ENCODE measurements at places on chromosomes 16 and 17. TPM values are rescaled to one million over a fixed set of nuclear protein-coding genes. Genes with fewer than 3 reads are reported as not detected.

GRCh38 chr17:5843366-5844026, 226.7 kb upstream of the WSCD1 start:
- DNase-seq: no peak

GRCh38 chr17:17783116-17783824, 53.5 kb downstream of the SREBF1 start:
- peak; percentile 58 for DNase-seq

DNA sequence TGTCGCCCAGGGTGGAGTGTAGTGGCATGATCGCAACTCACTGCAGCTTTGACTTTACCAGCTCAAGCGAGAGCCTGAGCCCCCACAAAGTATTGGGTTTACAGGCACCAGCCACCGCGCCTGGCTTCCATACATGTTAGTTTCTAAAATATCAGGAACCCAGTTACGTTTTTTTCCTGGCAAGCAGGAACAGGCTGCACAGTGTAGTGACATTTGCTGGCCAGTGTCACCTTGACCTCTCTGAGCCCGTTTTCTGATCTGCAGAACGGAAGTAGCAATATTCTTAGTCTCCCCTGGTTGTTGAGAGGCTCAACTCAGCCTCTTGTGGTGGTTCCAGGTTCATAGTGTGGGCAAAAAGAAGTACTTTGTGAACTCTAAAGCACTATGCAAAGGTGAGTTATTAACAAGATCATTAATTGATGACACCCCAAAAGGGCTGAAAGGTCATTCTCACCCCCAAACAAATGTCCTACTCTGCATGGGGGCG, 15.6 kb downstream of the IGF2BP1 start:
- DNase-seq: no peak

DNA sequence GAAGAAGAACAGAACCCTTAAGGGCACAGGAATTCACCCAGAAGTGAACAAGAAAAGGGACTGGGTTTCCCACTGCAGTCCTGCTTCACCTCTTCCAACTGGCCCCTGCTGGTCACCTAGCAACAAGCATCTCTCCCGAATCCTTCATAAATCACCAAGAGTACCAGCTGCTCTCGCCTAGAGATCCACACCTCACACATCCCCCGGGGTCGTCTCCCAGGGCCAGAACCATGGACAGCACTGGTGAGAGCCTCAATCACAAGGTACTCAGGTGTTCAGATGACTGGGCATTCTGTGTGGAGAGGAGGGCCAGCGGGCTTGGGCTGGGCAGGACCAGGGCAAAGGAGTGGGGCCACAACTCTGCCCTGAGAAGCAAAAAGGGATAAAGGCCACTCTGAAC, 65.9 kb downstream of the CCT6B start:
- no peak for DNase-seq

DNA sequence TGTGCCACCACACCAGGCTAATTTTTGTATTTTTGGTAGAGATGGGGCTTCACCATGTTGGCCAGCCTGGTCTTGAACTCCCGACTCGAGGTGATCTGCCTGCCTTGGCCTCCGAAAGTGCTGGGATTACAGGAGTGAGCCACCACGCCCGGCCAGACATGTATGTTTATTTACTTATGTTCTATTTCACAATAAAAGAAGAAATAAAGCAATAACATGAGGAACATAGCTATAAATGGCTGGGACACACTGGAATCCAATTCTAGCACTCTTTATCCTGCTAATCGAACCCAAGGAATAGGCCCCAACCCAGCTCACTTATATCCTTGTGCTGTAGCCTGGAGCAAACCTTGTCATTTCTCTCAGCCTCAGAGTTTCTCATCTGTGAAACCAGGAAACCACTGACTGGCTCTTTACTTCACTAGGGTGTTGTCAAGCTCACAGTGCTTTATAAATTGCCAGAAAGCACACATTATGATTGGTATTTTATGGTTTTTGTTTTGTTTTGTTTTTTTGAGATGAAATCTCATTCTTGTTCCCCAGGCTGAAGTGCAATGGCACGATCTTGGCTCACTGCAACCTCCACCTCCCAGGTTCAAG, 4.3 kb upstream of the ODAD4 start:
- no peak for DNase-seq

GRCh38 chr16:12111223-12111622, 134.7 kb downstream of the SNX29 start:
- DNase-seq: no peak

GRCh38 chr17:49698005-49698404, 9.8 kb downstream of the SLC35B1 start:
- DNase-seq: no peak

Gene TGFB1I1
- polyA plus RNA-seq: 57.2 TPM

Gene CTF1
- 12.5 TPM for polyA plus RNA-seq

Measured in right lung (tissue), 10 donors.